Sciatic nerve (tissue), 2 donors: ENCODE measurements at places on chromosomes 4 and X. TPM values are rescaled to one million over a fixed set of nuclear protein-coding genes. Genes with fewer than 3 reads are reported as not detected.

- DNase-seq: no peak
Measured at GRCh38 chr4:57989430-57989829, 879.2 kb upstream of the IGFBP7 start.

Gene P2RY8
- total RNA-seq: 2.5 TPM

Gene BANK1
- 5.3 TPM for total RNA-seq

- no peak for DNase-seq
Measured at GRCh38 chr4:126061655-126062054, 746.9 kb downstream of the FAT4 start.

Gene CNGA1
- 11.9 TPM for total RNA-seq

DNA sequence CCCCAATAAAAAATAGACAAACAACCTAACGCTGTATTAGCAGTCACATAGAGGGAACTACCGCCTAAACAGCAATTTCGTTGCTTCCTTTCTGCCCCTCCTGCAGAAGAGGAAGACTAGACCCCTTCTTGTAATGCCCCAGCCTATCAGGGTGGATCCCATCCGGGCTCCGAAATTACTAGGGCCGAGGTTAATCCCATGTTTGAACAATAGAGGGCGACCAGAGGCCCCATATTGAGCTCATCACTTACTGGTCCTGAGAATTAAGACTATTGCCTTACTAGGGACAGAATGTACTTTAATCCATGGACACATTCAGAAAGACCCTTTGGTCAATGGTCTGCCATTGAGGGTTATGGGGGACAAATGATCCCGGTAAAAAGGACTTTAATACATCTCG, 11.8 kb upstream of the ZNF630 start:
- DNase-seq: no peak

GRCh38 chr4:4320951-4321714, 31.1 kb downstream of the ZBTB49 start:
- peak; percentile 40 for DNase-seq

- no peak for DNase-seq
Measured at GRCh38 chrX:8191022-8191421, 20.0 kb upstream of the VCX2 start.

DNA sequence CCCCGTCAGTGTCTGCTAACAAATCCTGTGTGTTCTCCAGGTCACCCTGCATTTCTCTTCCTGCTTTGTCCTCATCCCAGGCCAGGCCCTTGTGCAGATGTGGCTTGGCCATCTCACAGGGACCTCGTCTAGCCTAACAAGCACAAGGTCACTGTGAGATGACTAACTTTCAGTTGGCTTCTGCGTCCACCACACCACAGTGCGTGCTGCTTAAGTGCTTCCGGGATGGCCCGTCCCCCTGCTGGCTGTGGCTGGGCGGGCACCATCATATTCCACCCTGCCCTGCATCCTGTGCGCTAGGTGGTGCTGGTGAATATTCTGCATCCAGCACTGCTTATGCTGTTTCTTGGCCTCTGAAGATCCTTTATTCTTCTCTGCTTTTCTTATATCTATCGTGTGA, 33.8 kb downstream of the RBBP7 start:
- no peak for DNase-seq

Gene SHOX
- 0.36 TPM for total RNA-seq

Gene SNCA
- total RNA-seq: 202 TPM

- DNase-seq: no peak
Measured at GRCh38 chr4:67909905-67910584, 26.2 kb upstream of the TMPRSS11D start.

GRCh38 chr4:182018691-182019090, 224.5 kb upstream of the TENM3 start:
- DNase-seq: no peak

Gene ETDA
- total RNA-seq: not detected

- no peak for DNase-seq
Measured at GRCh38 chr4:166498546-166498945, 625.5 kb downstream of the TLL1 start.

Gene BMP3
- total RNA-seq: 14.8 TPM

DNA sequence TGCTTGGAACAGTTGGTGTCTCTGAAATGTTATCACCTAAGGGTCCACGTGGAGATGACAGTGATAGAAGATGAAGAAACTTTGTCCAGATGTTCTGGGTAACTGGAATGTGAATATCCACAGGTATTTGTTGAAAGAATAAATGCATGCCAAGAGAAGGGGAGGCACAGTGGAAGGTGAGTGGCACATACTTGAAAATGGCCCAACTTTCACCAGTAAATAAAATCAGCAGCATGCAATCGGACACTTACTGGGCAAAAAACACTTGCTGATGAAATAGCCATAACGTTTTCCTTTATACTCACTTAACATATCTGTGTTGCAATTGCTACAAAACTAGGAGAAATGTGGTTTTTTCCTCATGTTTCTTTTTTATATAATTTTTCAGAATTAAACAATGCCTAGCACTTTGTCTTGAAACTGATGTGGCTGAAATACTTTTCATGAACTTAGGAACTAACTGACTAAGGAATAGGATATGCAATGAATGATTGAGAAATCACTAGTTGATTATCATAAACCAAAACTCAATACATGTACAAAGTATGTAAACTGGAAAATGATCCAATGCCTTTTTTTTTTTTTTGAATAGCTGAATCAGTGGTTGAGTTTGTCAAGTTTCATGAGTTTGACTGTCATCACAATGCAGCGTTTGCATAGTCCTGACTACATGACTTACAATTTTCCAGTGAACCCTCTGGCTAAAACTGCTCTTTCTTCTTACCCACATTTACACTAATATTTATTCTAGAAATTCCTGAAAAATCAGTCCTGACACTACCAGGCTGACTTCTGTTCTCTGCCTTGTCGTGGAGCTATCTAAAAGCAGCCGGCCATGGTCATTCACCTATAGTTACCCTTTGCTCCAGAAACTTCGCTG, 127.4 kb downstream of the CPE start:
- no peak for DNase-seq

DNA sequence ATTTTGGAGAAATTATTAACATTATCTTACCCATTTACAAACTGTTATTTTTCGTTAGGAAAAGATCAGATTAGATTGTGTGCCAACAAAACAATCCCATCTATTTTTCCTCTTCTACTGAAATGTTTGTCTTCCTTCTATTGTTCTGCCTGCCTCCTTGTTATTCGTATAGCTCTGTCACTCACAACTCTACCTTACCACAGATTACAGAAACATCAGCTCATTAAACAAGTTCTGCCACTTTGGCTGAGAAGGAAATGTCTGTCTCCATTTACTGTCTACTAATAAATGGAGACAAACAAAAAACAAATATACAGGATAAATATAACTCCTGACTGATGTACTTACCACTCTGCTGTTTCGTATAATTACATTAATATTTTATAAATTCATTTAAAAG, 211.4 kb downstream of the ENOX2 start:
- DNase-seq: no peak

GRCh38 chr4:168784786-168785461, 225.1 kb downstream of the CBR4 start:
- no peak for DNase-seq

- DNase-seq: peak; percentile 33
Measured at GRCh38 chr4:7397206-7398103, 37.3 kb downstream of the PSAPL1 start.

DNA sequence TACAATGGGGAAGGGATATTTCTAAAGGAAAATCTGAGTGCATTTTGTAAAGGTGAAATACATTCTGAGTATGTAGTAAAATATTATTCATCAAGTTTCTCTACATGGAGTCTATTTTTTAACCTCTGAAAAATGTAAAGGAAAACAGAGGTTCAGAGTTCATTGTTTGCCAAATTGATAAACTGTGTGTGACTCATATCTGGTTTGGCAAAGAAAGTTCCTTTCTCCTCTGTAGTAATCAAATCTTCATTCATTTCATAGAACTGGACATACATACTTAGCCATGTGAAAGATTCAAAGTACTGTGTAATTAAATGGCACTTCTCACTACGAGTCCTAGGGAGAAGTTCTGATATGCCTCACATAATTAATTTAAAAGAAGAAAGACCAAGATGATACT, 61.6 kb downstream of the HPGD start:
- no peak for DNase-seq

DNA sequence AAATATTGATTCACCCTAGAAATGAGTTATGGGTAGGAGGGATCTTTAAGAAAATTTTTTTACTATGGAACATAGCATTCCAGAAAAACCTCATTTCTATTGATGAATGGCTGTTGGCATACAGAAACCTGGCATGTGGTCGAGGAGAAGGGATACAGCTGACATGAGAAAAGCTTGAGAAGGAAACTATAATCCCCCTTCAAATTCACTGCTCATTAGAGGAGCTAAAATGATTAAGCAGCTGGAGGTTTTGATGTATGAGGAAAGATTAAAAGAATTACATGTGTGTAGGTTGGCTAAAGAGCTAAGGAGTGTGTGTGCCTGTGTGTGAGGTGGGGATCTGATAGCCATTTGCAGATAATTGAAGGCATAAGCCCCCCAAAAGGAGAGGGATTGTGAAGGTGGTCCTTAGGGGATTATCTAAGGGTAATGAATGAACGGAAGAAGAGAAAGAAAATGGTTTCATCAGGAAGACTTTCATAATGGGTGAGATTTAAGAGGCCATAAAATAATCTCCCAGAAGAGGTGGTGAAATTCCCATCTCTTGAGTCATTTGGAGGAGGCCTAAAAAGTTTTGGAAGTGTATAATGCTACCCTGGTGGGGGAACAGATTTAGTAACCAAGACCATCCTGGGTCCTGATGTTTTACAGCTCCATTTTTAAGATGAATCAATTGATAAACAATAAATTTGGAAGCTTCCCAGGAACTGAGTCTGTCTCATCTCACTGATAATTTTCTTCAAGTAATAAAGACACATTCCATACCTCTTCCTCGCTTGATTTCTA, 272.0 kb upstream of the HAND2 start:
- DNase-seq: no peak

- no peak for DNase-seq
Measured at GRCh38 chrX:53160297-53160983, 64.6 kb downstream of the KDM5C start.

Gene SMIM31
- not detected for total RNA-seq

GRCh38 chr4:5718411-5718810, 7.4 kb downstream of the EVC start:
- no peak for DNase-seq

DNA sequence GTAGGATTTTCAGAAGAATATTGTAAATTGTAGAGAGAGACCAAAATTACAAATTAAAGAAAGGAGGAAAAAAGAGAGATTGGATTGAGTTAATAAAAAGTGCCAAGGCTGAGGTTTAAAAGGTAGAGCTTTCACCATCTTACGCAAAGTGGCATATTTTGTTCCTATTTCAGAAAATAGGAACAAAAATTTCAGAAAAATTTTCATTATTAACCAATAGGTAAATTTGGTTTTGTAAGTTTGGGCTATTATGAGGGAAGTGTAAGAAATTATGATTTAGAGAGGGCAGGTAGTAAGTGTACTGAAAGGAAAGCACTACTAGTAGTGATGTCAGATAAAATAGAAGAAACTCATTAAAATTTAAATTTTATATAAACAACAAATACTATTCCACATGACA, 479.7 kb downstream of the ACTRT1 start:
- no peak for DNase-seq

DNA sequence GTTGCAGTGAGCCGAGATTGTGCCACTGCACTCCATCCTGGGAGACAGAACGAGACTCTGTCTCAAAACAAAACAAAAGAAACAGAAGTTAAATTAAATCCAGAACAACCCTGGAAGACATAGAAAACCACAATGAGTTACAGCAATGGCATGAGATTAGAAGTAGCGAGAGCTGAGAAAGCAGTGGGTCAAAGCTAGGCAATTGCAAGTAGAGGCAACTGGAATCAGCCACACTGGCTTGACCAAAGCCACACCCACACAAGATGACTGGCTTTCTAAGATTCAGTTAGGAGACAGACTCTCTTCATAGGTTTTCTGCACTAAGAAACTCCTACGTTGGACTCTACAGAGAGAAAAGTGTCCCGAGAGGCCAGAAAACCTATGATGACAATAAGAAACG, 443.0 kb downstream of the GPM6A start:
- no peak for DNase-seq

GRCh38 chr4:47837908-47838294, at the start of gene CORIN:
TSS of gene CORIN (minus strand) at chr4:47838067. CDS start at chr4:47837949, 118 bp downstream.
- no peak for DNase-seq

DNA sequence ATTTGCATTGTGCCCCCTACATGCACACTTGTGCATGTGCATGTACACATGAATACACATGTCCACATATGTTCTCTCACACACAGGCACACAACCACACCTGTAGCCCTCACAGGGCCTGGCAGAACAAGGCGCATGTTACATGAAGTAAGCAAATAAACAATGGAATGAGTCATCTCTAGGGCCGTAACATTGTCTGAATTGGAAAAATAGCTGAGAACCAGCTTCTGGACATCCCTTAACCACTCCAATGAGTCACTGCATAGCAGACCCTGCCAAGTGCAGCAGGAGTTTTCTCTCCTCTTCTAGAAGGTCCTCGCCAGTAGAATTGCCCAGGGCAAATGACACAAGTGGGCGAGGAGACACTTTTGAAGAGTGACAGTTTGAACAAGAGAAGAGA, 66.1 kb downstream of the MAGEA10 start:
- no peak for DNase-seq

GRCh38 chrX:57583477-57583876, 8.3 kb upstream of the ZXDB start:
- DNase-seq: no peak

Gene PRRG1
- total RNA-seq: 28.9 TPM

Gene STATH
- not detected for total RNA-seq

GRCh38 chr4:7410446-7410845, 24.3 kb downstream of the PSAPL1 start:
- no peak for DNase-seq

Gene MXRA5
- 2.5 TPM for total RNA-seq

Gene SSX1
- total RNA-seq: not detected

Gene SPANXC
- not detected for total RNA-seq

GRCh38 chr4:107913283-107913899, 18.0 kb upstream of the CYP2U1 start:
- DNase-seq: no peak

- no peak for DNase-seq
Measured at GRCh38 chr4:179307297-179308136, 1865.3 kb upstream of the AGA start.

Gene AREG
- total RNA-seq: 0.76 TPM

Gene SOWAHB
- total RNA-seq: not detected

- DNase-seq: no peak
Measured at GRCh38 chrX:23066588-23067281, 67.0 kb downstream of the DDX53 start.

Gene CT45A5
- not detected for total RNA-seq

DNA sequence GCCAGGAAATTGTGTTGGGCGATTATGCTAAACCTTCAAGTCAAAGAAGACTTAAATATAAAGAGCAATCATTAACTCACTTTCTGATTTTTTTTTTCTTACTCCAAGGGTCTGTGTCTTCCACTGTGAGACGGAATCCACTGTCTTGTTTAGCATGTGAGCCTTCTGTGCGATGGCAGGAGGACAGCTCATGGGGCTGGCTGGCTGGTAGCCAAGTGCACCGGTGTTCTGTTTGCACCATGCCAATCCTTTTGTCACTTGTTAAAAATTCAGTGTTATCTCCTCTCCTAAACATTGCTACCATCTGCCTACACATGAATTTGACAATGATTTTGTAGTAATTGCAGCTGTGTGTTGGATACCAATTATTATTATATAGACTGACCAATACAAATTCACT, 1056.3 kb upstream of the IGFBP7 start:
- no peak for DNase-seq

- peak; percentile 92 for DNase-seq
Measured at GRCh38 chr4:55345980-55346850, at the start of gene SRD5A3. TSS of gene SRD5A3 (plus strand) at chr4:55346242. CDS start at chr4:55346337, 95 bp downstream.

- DNase-seq: no peak
Measured at GRCh38 chrX:134981910-134982309, 8.9 kb upstream of the SMIM10 start.

GRCh38 chr4:82139287-82139686, 234.5 kb downstream of the HNRNPD start:
- no peak for DNase-seq
